Spinal cord (tissue), 10 donors: ENCODE measurements at places on chromosomes 3 and 15. TPM values are rescaled to one million over a fixed set of nuclear protein-coding genes. Genes with fewer than 3 reads are reported as not detected.

CLDN1 gene
- 9.9 TPM for total RNA-seq

GOLGA8S gene
- 1.1 TPM for total RNA-seq

GP9 gene
- not detected for total RNA-seq

DOCK3 gene
- 11.0 TPM for total RNA-seq

SLC26A6 gene
- 11.7 TPM for total RNA-seq

IL17RC gene
- 16.7 TPM for total RNA-seq

KIF9 gene
- 26.1 TPM for total RNA-seq

TEX55 gene
- total RNA-seq: not detected

FAH gene
- 13.5 TPM for total RNA-seq

MYH15 gene
- 1.2 TPM for total RNA-seq

COL6A5 gene
- total RNA-seq: 0.20 TPM

POC1A gene
- 5.0 TPM for total RNA-seq

MFGE8 gene
- total RNA-seq: 60.2 TPM

CNTN4 gene
- total RNA-seq: 37.9 TPM

C3orf62 gene
- total RNA-seq: 4.5 TPM

GNAT1 gene
- not detected for total RNA-seq

ITIH1 gene
- not detected for total RNA-seq

CFAP100 gene
- total RNA-seq: 2.2 TPM

ERC2 gene
- total RNA-seq: 24.0 TPM

TNFAIP8L3 gene
- 3.8 TPM for total RNA-seq

LDHAL6B gene
- not detected for total RNA-seq

PEX11A gene
- 22.9 TPM for total RNA-seq

SEMA4B gene
- total RNA-seq: 40.4 TPM

HHATL gene
- total RNA-seq: 2.1 TPM

CPN2 gene
- total RNA-seq: not detected

HDC gene
- 3.5 TPM for total RNA-seq

TMEM45A gene
- 22.5 TPM for total RNA-seq

KNL1 gene
- 13.7 TPM for total RNA-seq

ANKRD63 gene
- total RNA-seq: not detected

HOMER2 gene
- 29.6 TPM for total RNA-seq

ARL13B gene
- 15.3 TPM for total RNA-seq

LIPH gene
- 0.30 TPM for total RNA-seq

MESP2 gene
- total RNA-seq: 0.83 TPM

PCBP4 gene
- total RNA-seq: 53.5 TPM

COLQ gene
- total RNA-seq: 4.2 TPM

AQR gene
- 45.1 TPM for total RNA-seq

SLC22A14 gene
- total RNA-seq: 0.10 TPM

P3H2 gene
- 7.5 TPM for total RNA-seq

TOP2B gene
- 211 TPM for total RNA-seq

ZNF774 gene
- total RNA-seq: 5.3 TPM

TMOD3 gene
- total RNA-seq: 60.4 TPM

TMCO5A gene
- not detected for total RNA-seq

UROC1 gene
- not detected for total RNA-seq

KATNBL1 gene
- total RNA-seq: 88.3 TPM

GOLGA6L22 gene
- total RNA-seq: not detected

MED12L gene
- total RNA-seq: 11.9 TPM

ROPN1 gene
- total RNA-seq: not detected

TMC3 gene
- total RNA-seq: 0.11 TPM

SI gene
- not detected for total RNA-seq
